BJ (cell line): ENCODE measurements at places on chromosomes 16 and 17. TPM values are rescaled to one million over a fixed set of nuclear protein-coding genes. Genes with fewer than 3 reads are reported as not detected.

DNA sequence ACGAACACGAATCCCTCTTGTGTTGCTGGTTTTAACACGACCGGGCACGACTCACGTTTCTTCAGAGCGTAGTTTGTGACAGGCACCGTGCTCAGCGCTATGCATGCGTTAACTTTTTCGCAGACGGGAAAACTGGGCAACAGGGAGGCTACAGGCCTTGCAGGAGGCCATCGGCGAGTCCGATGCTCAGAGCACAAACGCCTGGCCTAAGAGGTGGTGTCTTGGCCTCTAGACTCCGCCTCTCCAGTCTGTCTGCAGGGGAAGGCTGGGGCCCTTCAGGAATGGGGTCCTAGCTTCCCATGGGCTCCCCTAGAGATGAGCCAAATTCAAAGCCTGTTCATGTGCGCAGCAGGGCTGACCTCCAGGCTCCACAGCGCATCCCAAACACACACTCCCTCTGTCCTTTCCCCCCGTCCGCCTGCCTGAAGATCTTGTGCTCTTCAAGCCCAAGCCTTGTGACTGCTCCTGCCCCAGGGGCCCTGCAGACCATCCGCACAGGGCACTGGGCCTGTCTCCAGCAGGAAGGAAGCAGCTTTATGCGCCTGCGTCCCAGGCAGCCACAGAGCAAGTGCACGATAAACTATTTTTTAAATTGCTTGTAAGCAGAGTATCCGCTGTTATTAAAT is 3.1 kb downstream of the CLCN7 start:
- DNase-seq, result no peak

GAST gene
- not detected in 2 replicates for polyA plus RNA-seq

DNA sequence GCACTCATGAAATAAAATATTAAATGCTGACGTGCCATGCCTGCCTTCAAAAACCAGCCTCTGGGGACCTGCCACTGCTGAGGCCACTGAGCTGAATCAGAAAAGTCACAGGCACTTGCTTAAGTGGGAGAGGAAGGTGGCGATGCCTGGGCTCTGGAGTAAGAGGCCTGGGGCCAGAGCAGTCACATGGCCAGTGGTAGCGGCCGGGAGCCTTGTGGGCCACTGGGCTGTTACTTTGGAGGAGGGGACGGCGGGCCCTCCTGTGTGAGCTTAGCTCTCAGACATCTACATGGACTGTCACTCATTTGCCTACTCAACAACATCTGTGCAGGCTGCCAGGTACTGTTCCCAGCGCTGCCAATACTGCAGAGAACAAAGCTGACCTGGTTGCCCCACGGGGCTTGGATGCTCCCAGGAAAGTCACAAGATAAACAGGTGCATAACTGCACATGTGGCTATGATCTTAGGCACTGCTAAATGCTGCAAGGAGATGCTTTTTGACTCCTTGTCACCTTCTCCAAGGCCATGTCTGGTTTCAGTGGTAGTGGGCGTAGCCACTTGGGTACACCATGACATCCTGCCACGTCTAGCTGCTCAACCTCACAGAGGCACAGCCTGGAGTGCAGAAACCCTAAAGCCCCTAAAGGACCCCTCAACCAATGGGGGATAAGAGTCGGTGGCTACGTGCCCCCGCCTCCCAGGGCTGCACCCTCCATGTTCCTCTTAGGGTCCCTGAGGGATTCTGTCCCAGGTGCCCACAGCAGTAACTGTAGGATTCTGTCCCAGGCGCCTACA is 11.6 kb downstream of the COTL1 start:
- no peak for DNase-seq

- DNase-seq, result no peak
Observed at GRCh38 chr16:77191259-77191969, 424 bp downstream of the MON1B start.
